ENCODE measurements at places on chromosomes 5 and 9. TPM values are rescaled to one million over a fixed set of nuclear protein-coding genes. Genes with fewer than 3 reads are reported as not detected.

- no peak for DNase-seq
These were observed 71.2 kb upstream of the COX7C start for GRCh38 chr5:86546582-86546981.

DNA sequence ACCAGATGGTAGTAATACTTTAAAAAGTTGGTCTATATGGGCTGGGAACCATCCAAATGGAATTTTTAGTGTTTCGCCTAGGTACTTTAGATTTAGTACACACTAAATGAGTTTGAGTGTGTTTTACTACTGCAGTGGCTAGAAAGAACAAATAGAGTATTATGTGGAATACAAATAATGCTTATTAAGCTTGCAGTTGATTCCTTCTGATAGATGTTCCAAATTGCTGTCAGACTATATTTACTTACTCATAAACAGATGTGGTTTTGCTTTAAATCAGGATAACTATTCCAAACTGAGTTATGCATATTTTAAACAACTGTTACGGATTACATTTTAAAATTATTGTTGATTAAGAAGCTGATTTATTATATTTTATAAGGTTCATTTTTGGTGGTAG lies 103.3 kb downstream of the ZSWIM6 start:
- no peak for DNase-seq

LMX1B gene
- total RNA-seq, result 0.51 TPM

DNA sequence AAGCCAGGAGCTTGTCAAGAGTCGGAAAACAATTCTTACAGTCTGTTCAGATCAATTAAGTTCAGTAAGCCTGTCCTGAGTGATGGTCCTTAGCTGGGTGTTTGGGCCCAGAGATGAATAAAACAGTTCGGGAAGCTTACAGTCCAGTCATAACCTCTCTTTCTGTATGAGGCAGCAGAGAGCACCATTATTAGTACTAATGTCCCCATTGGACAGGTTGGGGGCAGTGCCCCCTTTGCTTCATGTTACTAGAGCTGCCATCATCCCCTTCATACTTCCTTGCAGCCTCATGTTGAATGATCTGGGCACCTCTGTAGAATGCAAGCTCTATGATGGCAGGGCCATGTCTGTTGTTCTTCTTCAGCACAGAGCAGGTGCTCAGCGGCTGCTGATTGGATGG lies 9.8 kb downstream of the DOCK2 start:
- no peak for DNase-seq

DNA sequence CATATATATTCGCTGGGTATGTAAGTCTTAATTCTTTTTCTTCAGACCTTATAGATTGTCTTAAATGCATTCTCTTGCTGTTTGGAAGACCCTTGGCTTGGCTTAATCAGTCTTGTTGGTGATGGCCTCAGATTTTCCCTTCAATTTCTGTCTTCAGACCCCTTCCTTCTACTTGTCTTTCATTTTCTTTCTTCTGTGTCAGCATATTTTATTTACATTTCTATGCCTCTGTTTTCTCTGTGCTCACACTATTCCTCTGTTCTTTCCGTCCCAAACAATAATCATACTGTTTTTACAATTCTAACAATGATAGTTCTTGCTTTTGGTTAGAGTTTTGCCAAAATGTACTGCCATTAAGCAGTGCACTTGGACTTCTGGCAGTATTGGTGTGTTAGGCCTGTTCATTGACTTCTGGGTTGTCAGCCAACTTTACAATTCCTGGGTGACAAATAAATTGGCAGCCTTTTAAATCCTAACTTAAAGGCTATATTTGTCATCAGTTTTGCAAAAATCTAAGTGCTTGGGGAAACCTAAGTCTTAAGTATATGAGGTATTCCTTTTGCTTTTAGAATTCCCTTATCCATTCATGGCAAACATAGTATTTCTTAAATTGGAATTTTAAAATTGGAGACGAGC lies 8.0 kb downstream of the SRFBP1 start:
- no peak for DNase-seq

FLT4 gene
- 6.0 TPM for total RNA-seq

DNA sequence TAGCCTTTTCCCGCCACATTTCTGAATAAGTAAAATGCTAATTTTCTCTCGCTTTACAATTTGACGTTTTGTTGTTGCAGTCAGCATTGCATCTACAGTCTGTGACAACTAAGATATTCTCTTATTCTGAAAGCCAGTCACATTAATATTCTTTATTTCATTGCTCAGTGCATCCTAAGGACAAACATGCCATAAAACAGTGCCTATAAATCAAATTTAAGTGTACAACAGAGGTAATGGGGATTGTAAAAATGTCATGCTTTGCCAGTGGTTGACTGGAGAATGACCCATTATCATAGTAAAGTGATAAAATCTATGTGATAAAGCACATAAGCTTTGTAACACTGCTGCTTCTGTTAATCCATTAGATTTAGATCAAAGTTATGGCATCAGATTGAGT lies 1850.0 kb upstream of the ACO1 start:
- DNase-seq, result no peak

DNA sequence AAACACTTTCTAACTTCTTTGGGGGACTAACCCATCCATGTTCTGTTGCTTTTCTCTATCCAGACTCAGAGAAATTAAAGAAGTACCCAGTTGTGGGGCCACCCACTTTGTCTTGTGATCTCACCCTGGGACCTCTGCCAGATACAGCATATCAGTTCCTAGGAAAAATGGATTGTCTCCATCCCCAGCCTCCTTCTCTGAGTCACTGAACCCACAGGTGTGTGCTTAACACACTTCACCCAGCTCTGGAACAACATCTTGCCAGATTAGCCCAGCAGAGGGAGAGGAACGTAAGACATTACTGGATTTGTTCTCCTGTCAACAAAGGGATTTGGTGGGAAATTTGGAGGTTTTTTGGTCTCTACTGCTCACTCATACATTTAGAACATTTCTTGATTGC lies 19.2 kb downstream of the FAM240B start:
- DNase-seq, result no peak

RPP25L gene
- total RNA-seq, result 47.2 TPM

GRCh38 chr9:16553869-16554540 lies 316.5 kb downstream of the BNC2 start:
- no peak for DNase-seq

UNC13B gene
- 68.2 TPM for total RNA-seq

All from mucosa of descending colon (tissue), 3 donors.